Lung (tissue), 17 donors: ENCODE measurements at places on chromosomes 12 and 14. TPM values are rescaled to one million over a fixed set of nuclear protein-coding genes. Genes with fewer than 3 reads are reported as not detected.

- no peak overlapping the region for H3K27ac ChIP-seq
- no peak for DNase-seq
- no peak overlapping the region for H3K4me3 ChIP-seq
- H3K36me3 ChIP-seq = no peaks in the 10 kb centered on the region
- H3K27me3 ChIP-seq = no peaks in the 10 kb centered on the region
- H3K4me1 ChIP-seq = no peaks in the 10 kb centered on the region
These were observed 29.1 kb downstream of the SLC16A7 start for GRCh38 chr12:59624732-59625460.

DNA sequence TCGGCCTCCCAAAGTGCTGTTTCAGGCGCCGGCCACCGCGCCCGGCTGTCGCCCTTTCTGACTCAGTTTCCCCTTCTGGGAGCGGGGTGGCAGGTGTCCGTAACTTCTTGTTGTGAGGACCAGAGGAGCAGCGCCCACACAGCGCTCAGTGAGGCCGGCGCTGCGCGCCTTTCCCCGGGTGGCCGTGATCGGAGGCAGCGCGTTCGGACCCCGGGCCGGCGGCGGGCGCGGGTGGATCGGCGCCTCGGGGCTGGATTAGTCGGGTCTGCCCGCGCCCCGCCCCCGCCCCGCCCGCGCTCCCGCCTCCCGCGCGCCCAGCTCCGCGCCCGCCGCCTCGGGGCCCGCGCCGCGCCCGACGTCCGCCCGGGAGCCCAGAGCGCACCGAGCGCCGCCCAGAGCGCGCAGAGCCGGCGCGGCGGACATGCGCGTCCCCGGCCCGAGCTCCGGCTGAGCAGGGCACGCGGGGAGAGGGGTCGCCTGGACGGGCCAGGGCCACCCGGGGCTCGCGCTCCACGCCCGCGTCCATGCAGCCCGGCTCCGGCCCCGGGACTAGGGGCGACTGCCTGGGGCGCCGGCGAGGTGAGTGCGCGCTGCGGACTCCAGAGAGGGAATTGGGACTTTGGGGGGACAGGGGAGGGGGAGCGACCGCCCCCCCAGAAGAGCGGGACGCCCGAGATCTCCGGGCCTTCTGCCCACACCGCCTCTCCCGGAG is 50.6 kb downstream of the LRCOL1 start:
- no peaks in the 10 kb centered on the region for H3K27me3 ChIP-seq
- H3K4me1 ChIP-seq = peaks cover 6% of the 10 kb centered on the region
- DNase-seq = peak; percentile 67
- no peak overlapping the region for H3K27ac ChIP-seq
- H3K36me3 ChIP-seq = no peaks in the 10 kb centered on the region

DNA sequence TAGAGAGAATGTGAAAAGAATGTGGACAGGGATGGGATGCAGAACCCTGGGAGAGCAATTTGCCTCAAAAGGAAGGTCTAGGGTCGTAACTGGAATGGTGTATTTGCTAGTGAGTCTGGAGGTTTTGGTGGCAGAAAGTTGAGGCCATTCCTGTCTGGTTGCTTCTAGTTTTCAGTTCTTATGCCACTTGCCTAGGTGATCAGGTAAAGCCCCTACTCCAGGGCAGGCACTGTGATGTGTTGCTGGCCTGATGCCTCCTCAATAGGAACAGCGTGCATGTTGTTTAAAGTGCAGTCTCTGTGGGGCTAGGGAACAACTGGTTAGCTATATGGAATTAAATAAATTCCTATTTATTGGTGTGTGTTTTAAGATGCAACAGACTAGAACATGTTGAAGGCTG is 6.4 kb downstream of the OS9 start:
- DNase-seq = no peak
- no peaks in the 10 kb centered on the region for H3K4me1 ChIP-seq
- no peak overlapping the region for H3K27ac ChIP-seq
- H3K36me3 ChIP-seq = peaks cover 29% of the 10 kb centered on the region
- H3K27me3 ChIP-seq = no peaks in the 10 kb centered on the region

GRCh38 chr14:36973806-36974442 is 198.5 kb downstream of the SLC25A21 start:
- no peak overlapping the region for H3K27ac ChIP-seq
- no peak overlapping the region for H3K4me3 ChIP-seq
- no peaks in the 10 kb centered on the region for H3K27me3 ChIP-seq
- no peak for DNase-seq
- H3K4me1 ChIP-seq = no peaks in the 10 kb centered on the region

Gene TPH2
- total RNA-seq = not detected

Gene BMP4
- 13.3 TPM for total RNA-seq

Gene RHNO1
- total RNA-seq = 14.2 TPM

Gene HNF1A
- 0.46 TPM for total RNA-seq

Gene WNT1
- 0.15 TPM for total RNA-seq

Gene PIGH
- total RNA-seq = 20.6 TPM
